Activated T-helper 2 cell treated with anti-CD3 and anti-CD28 coated beads, Interferon-gamma antibody, Interleukin-2, Interleukin-4, amounts not matched to agents 10 μg/mL and 5 μg/mL and 100 μg/mL, durations not matched to agents 14 hours and 24 hours and 36 hours (primary cell): ENCODE measurements at places on chromosomes 6 and 20. TPM values are rescaled to one million over a fixed set of nuclear protein-coding genes. Genes with fewer than 3 reads are reported as not detected.

DNA sequence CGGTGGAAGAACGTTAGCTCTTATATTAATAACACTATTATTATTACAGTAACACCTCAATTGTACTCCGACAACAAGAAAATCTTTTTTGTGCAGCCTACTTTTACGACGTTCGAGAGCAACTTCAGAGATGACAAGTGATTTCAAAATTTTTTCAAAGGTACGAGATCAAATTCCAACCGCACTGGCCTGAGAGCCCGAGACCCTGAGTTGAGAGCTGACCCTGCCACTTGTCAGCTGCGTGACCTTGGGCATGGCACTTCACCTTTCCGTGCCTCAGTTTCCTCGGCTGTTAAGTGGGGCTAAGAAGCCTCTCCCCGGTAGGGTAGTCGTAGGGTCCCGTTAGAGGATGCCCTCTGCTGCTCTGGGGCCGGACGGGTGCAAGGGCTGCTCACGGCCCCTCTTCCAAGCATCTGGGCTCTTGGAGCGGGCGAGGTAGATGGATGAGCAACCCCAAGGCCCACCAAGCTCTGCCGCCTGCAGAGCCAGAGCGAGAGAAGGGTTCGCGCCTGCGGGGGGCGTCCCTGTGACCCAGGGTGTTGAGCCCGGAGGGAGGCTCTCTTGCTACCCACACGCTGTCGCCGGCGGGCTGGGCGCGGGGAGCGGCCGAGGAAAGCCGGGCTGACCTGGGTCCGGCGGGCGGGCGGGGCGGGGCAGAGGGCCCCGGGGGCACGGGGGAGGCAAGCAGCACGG is 510 bp downstream of the NDRG3 start:
- H3K36me3 ChIP-seq: no peaks in the 10 kb centered on the region
- peak overlapping the region; percentile 85 for H3K4me3 ChIP-seq
- peaks cover 26% of the 10 kb centered on the region for H3K4me1 ChIP-seq

- H3K4me3 ChIP-seq: no peak overlapping the region
- no peak for DNase-seq
- H3K27me3 ChIP-seq: no peaks in the 10 kb centered on the region
- H3K27ac ChIP-seq: no peak overlapping the region
- peaks cover 2% of the 10 kb centered on the region for H3K4me1 ChIP-seq
These were observed 125.7 kb downstream of the ZMYND8 start for GRCh38 chr20:47230811-47231256.

DNA sequence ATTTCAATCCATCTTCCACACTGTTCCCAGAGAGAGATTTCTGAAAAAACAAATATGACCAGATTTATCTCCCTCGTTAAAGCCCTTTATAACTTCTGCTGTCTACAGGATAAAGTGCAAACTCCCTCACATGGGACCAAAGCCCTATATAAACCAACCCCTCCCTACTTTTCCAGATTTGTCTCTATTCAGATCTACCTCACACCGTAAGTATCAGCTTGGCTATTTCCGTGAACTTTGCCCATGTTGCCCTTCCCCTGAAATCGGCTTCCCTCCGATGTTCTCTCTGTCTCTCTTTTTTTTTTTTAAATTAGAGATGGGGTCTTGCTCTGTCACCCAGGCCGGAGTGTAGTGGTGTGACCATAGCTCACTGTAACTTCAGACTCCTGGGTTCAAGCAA is 12.1 kb upstream of the FAM8A1 start:
- H3K4me1 ChIP-seq: peaks cover 10% of the 10 kb centered on the region
- H3K27me3 ChIP-seq: peaks cover 3% of the 10 kb centered on the region

- H3K4me1 ChIP-seq: no peaks in the 10 kb centered on the region
- peaks cover 1% of the 10 kb centered on the region for H3K27me3 ChIP-seq
- H3K36me3 ChIP-seq: no peaks in the 10 kb centered on the region
- no peak overlapping the region for H3K27ac ChIP-seq
- H3K4me3 ChIP-seq: no peak overlapping the region
- DNase-seq: peak; percentile 15
These were observed 65.4 kb upstream of the RIN2 start for GRCh38 chr20:19692685-19693119.

DNA sequence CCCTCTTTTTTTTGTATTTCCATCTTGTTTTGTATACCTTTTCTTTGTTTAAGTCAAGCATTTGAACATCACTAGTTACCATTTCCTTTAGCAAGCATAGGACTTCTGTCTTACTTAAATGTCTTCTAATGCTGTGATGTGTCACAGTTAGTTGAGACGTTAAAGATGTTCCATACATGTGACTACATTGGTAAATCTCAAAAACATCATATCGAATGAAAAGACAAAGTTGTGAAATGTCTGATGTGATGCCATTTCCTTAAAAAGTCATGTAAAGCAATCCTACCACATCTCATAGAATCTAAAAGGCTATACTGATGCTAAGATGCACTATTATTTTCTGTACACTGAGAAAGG is 26.8 kb downstream of the SLC16A10 start:
- H3K36me3 ChIP-seq: no peaks in the 10 kb centered on the region
- H3K27ac ChIP-seq: peak overlapping the region; percentile 70
- H3K4me1 ChIP-seq: peaks cover 12% of the 10 kb centered on the region
- no peaks in the 10 kb centered on the region for H3K27me3 ChIP-seq
- no peak overlapping the region for H3K4me3 ChIP-seq

DNA sequence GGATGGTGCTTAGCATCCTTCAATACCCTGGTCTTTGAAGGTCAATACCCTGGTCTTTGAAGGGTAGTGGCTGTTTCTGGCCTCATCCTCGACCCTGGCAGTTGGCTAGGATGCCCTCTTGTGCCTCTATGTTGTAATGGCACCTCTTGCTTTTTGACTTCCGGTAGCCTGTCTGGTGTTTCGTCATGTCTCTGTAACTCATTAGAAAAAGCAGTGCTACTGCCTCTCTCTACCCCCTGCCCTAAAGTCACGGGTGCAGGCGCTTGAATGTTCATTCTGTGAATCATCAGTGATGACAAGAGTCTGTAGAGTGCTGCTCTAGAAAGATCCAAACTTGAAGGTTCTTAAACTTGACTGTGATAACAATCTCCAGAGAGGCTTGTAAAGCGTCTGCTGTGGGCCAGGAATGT is 28.3 kb downstream of the RSPO4 start:
- H3K27ac ChIP-seq: no peak overlapping the region
- H3K27me3 ChIP-seq: peaks cover 1% of the 10 kb centered on the region
- peak; percentile 19 for DNase-seq

- DNase-seq: no peak
- H3K4me3 ChIP-seq: no peak overlapping the region
- H3K27me3 ChIP-seq: peaks cover 10% of the 10 kb centered on the region
- no peaks in the 10 kb centered on the region for H3K36me3 ChIP-seq
- no peaks in the 10 kb centered on the region for H3K4me1 ChIP-seq
These were observed 54.1 kb upstream of the BCLAF1 start for GRCh38 chr6:136343700-136344099.

GRCh38 chr6:63764318-63764916 is 128.8 kb downstream of the PHF3 start:
- H3K4me3 ChIP-seq: no peak overlapping the region
- H3K4me1 ChIP-seq: no peaks in the 10 kb centered on the region
- no peak for DNase-seq
- peaks cover 6% of the 10 kb centered on the region for H3K27me3 ChIP-seq

DNA sequence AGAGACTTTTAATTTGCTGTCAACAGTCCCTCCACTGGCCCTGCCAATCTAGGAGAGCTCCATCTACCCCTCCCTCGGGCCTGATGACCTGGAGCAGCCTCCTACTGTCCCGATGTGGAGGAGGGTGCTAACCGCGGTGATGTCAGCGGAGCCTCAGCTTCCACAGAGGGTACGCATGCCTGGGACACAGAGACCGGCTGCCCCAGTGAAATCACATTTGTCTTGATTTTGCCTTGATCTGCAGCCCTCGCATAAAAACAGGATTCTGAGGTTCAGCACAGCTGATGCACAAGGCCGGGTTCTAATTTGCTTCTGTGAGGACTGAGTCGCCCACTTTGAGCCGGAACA is 77.6 kb downstream of the STK35 start:
- no peak overlapping the region for H3K4me3 ChIP-seq
- H3K4me1 ChIP-seq: no peaks in the 10 kb centered on the region
- no peak for DNase-seq
- H3K36me3 ChIP-seq: no peaks in the 10 kb centered on the region
- peaks cover 5% of the 10 kb centered on the region for H3K27me3 ChIP-seq

GRCh38 chr6:129615496-129615895 is 94.5 kb downstream of the ARHGAP18 start:
- H3K36me3 ChIP-seq: peaks cover 4% of the 10 kb centered on the region
- no peak overlapping the region for H3K27ac ChIP-seq
- H3K27me3 ChIP-seq: no peaks in the 10 kb centered on the region
- H3K4me1 ChIP-seq: peaks cover 2% of the 10 kb centered on the region
- DNase-seq: no peak
- no peak overlapping the region for H3K4me3 ChIP-seq

DNA sequence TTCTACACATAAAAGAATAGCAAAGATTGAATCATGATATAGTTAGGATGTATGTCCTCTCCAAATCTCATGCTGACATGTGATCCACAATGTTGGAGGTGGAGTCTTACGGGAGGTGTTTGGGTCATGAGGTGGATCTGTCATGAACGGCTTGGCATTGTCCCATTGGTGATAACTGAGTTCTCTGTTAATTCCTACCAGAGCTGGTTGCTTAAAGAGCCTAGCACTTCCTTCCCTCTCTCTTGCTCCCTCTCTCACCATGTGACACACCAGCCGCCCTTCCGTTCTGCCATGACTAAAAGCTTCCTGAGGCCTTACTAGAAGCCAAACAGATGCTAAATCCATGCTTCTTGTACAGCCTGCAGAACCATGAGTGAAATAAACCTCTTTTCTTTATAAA is 8.3 kb downstream of the TNFRSF21 start:
- H3K27me3 ChIP-seq: peaks cover 26% of the 10 kb centered on the region
- H3K27ac ChIP-seq: no peak overlapping the region
- H3K4me1 ChIP-seq: no peaks in the 10 kb centered on the region
- H3K4me3 ChIP-seq: no peak overlapping the region
- no peaks in the 10 kb centered on the region for H3K36me3 ChIP-seq

DNA sequence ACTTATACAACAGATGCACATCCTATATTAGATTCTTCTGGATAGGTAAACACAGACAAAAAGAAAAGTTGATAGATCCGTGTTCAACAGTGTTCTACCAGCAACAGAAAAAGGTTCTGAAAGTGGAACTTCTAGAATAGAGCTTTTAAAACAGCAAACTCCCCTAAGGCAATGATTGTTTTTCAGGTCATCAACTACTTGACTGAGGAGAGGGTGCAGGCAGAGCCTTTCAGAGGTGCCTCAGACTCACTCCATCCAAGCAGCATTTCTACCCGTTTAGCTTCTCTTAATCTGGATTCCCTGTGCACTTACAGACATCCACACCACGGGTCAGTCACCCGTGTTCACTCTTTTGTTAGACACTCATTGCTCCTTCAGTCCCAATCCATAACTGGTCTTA is 28.9 kb downstream of the FYN start:
- DNase-seq: no peak
- peak overlapping the region; percentile 80 for H3K27ac ChIP-seq
- H3K36me3 ChIP-seq: peaks cover 48% of the 10 kb centered on the region
- no peaks in the 10 kb centered on the region for H3K27me3 ChIP-seq
- H3K4me1 ChIP-seq: peaks cover 60% of the 10 kb centered on the region
- H3K4me3 ChIP-seq: no peak overlapping the region

DNA sequence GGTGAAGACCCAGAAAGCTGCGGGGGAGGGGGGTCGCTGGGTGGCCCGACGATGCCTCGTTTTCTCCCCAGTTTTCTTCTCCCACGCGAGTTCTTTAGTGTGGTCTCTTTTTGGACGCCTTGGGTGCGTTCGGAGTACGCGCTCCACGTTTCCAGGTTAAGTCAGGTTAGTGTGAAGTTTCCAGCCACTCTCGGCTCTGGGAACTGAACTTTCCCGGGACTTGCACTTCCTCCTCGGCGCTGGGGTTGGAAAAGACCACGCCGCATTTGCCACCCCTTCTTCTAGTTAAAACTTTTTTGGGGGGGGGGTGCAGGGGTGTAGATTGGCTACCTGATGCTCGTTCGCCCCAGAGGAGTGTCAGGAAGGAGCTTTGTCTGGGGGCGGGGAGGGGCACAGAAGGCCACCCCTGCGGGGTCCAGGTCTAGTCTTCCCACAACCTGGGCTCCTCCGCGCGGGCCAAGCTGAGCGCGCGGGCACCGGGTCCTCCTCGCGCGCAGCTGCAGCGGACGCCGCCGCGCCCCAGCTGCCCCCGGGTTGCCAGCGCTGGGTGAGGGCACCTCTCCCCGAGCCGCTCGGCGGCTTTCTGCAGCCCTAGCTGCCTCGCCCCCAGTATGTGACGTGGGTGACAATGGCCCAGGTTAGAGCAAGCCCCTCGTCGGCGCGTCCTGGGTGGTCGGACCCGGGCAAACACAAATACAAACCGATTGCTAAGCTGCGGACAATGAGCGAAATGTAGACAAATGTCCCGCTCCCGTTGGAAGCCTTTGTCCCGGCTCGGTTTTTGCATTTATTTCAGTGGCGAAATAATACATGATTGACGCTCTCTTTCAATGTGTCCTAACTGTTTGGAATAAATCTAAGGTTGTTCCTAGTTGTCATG is 1.7 kb upstream of the NKX2-2 start:
- peaks cover 73% of the 10 kb centered on the region for H3K27me3 ChIP-seq
- peaks cover 6% of the 10 kb centered on the region for H3K4me1 ChIP-seq
- H3K4me3 ChIP-seq: no peak overlapping the region
- peaks cover 3% of the 10 kb centered on the region for H3K36me3 ChIP-seq
- H3K27ac ChIP-seq: peak overlapping the region; percentile 49

GRCh38 chr6:144106206-144106605 is 10.8 kb upstream of the SF3B5 start:
- DNase-seq: no peak
- no peaks in the 10 kb centered on the region for H3K36me3 ChIP-seq
- no peak overlapping the region for H3K27ac ChIP-seq
- H3K4me3 ChIP-seq: no peak overlapping the region
- H3K27me3 ChIP-seq: peaks cover 7% of the 10 kb centered on the region

- no peaks in the 10 kb centered on the region for H3K36me3 ChIP-seq
- H3K27me3 ChIP-seq: peaks cover 3% of the 10 kb centered on the region
- no peak for DNase-seq
- no peak overlapping the region for H3K27ac ChIP-seq
These were observed 126.4 kb upstream of the CD93 start for GRCh38 chr20:23212464-23212995.

GRCh38 chr6:32522302-32523047 is 7.6 kb downstream of the HLA-DRB5 start:
- no peaks in the 10 kb centered on the region for H3K36me3 ChIP-seq
- peaks cover 22% of the 10 kb centered on the region for H3K27me3 ChIP-seq
- no peak overlapping the region for H3K27ac ChIP-seq
- DNase-seq: no peak
- H3K4me3 ChIP-seq: no peak overlapping the region

GRCh38 chr6:161228921-161229591 is 44.8 kb downstream of the AGPAT4 start:
- H3K27ac ChIP-seq: peak overlapping the region; percentile 69
- H3K36me3 ChIP-seq: peaks cover 21% of the 10 kb centered on the region
- H3K27me3 ChIP-seq: no peaks in the 10 kb centered on the region
- no peak for DNase-seq

- peaks cover 15% of the 10 kb centered on the region for H3K27me3 ChIP-seq
- DNase-seq: no peak
- no peak overlapping the region for H3K4me3 ChIP-seq
- peaks cover 11% of the 10 kb centered on the region for H3K4me1 ChIP-seq
- no peak overlapping the region for H3K27ac ChIP-seq
- H3K36me3 ChIP-seq: no peaks in the 10 kb centered on the region
These were observed 185.8 kb upstream of the MAN1A1 start for GRCh38 chr6:119535332-119535731.

The TDRD6 gene
- total RNA-seq: not detected in 2 replicates

The CYP39A1 gene
- total RNA-seq: not detected in 2 replicates

The CTSA gene
- total RNA-seq: 49.0 and 51.9 TPM in 2 replicates

The EPHA7 gene
- total RNA-seq: not detected in 2 replicates

The NT5E gene
- 15.4 and 16.4 TPM in 2 replicates for total RNA-seq

The ZC2HC1B gene
- total RNA-seq: not detected in 2 replicates

The CLPSL1 gene
- total RNA-seq: not detected in 2 replicates

The ADGB gene
- 0.39 TPM in 1 of 2 replicates, not detected in the other for total RNA-seq

The SLC17A1 gene
- total RNA-seq: 0.32 and 0.34 TPM in 2 replicates

The ADGRF4 gene
- total RNA-seq: not detected in 2 replicates

The RSPH9 gene
- total RNA-seq: not detected in 2 replicates

The BPI gene
- not detected in 2 replicates for total RNA-seq

The NTSR1 gene
- not detected in 2 replicates for total RNA-seq

The HDGFL1 gene
- total RNA-seq: not detected in 2 replicates

The SCRT2 gene
- not detected in 2 replicates for total RNA-seq
